ENCODE measurements at places on chromosomes 12 and 14. TPM values are rescaled to one million over a fixed set of nuclear protein-coding genes. Genes with fewer than 3 reads are reported as not detected.

Gene KRT72
- not detected for total RNA-seq

Gene RNASE7
- total RNA-seq = not detected

Gene PTCSC3
- total RNA-seq = not detected

Gene HPD
- total RNA-seq = not detected

Gene ADAM21
- 0.07 TPM for total RNA-seq

Gene GPRC5D
- not detected for total RNA-seq

Gene KRT78
- total RNA-seq = not detected

Gene RAD9B
- 0.21 TPM for total RNA-seq

Gene OLR1
- total RNA-seq = 0.11 TPM
